ENCODE measurements at places on chromosomes 16 and 17.

DNA sequence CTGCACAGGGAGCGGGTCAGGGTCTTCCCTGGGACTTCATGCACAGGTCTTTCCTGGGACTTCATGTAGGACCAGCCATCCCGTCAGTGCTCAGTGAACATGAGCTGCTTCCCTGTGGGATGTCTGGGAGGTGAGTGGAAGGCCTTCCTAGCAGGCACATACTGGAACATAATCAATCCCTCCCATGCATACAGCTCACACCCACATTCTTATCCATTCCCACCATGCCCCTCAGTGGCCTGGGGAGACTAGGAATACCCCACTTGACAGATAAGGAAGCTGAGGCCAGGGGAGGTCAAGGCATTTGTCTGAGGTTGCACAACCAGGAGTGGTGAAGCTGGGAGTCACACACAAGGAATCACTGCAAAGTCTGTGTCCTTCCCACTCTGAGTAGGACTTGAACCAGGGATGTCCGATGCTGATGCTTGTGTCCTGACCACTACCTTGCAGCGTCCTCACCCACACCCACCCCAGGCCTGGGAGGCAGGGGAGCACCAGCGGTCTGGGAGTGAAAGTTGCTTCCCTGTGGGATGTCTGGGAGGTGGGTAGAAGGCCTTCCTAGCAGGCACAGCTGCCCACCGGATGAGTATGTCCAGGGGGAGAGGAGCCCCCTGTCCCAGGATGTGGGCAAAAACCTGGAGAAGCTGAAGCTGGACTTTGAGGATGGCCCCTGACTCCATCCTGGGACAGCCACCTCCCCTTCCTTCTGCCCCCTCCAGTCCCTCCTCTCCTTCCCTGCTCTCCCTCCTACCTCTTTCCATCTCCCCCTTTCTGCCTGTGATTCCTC is 1.0 kb upstream of the NLRC5 start:
- no peak for DNase-seq

- DNase-seq = no peak
These were observed 56.9 kb upstream of the LGALS9 start for GRCh38 chr17:27573971-27574525.

DNA sequence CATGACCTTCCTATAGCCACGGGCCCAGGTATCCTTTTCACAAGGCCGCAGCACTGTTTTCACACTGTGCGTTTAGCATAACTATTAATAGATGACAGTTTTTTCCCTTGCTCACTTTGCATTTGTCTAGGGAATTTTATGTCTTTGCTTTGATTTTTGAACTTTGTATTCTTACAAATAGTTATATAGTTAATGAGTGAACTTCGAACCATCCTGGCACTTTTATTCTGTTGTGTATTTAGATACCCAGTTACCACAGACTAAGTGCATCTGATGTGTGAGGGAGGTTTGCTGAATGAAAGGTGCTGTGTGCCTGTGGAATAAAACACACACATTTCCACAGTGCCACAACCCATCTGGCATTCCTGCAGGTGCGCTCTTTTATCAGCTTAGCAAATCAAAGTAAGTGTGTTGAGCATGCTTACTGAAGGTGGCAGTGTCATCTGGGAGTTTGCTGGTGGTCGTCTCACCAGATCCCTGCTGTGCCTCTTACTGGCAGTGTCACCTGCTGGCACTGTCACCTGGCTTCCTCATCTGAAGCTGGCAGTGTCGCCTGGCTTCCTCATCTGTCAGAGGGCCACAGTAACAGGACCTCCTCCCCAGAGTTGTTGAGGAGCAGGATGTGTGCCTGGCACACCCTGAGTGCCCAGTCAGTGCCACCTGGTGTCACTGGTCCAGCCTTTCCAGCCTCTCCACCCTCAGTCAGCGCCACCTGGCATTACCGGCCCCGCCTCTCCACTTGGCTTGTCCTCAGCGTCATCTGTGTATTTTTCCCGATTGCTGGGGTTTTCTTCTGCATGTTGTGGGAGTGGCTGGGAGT is 37.6 kb downstream of the USP10 start:
- no peak for DNase-seq

- DNase-seq = no peak
These were observed 52.6 kb downstream of the RNF213 start for GRCh38 chr17:80313160-80313829.

GRCh38 chr16:7688811-7689210 is 356.2 kb downstream of the RBFOX1 start:
- no peak for DNase-seq

DNA sequence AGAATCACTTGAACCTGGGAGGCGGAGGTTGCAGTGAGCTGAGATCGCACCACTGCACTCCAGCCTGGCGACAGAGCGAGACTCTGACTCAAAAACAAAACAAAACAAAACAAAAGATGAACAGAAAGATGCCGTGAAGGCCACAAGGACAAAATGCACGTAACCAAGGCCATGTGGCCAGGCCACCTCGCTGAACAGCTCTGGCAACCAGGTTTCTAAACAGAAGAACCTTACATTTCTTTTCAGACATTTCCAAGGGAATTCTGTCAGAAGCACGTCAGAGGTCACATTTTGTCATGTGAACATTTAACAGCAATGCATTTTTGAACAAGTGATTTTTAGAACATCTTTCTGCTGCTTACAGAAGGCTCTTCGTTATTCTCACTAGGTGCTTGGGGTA is 28.8 kb downstream of the USP22 start:
- DNase-seq = no peak

All from stimulated activated CD8-positive, alpha-beta memory T cell treated with anti-CD3 and anti-CD28 coated beads, Interleukin-4, amount 100 ng/mL, for 4 hours (primary cell).